Stimulated activated CD4-positive, alpha-beta T cell treated with anti-CD3 and anti-CD28 coated beads, Interleukin-4, amount 100 ng/mL, for 48 hours (primary cell): ENCODE measurements at places on chromosomes 2 and 18.
A peak's percentile ranks its signal among the peaks of the same experiment; 100 is the strongest.

GRCh38 chr2:112021781-112022231, 33.3 kb upstream of the TMEM87B start:
- DNase-seq: no peak

DNA sequence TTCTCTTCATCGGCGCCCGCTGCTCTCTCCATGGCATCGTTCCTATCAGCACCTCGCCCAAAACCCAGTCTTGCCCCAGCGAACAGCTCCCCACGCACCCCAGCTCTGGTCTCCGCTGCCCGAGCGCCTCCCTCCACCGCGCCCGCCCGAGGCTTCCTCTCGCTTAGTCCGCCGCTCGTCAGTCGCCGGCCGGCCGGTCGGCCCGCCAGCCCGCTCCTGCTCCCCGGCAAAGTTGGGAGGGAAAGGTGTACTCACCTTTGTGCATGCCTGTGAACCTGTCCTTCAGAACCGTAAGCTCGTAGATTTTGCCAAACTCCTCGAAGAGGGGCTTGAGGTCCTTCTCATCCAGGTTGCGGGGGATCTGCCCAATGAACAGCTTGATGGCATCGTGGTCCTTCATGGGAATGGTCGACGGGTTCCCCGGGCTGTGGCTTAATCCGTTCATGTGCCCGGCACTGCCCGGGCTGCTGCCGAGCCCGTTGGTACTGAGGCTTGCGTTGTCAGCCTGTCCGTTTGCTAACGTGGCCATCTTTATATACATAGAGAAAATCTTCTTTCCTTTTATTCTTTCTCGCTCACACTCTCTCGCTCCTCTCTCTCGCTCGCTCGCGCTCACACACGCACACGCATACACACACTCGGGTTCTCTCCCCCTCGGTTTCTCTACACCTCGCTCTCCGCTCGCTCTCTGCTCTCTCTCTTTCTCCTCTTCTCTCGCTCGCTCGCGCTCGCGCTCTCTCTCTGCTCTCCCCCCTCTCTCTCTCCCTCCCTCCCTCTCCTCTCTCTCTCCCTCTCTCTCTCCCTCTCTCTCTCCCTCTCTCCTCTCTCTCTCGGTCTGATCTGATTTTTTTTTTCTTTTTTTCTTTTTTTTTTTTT, at the start of gene CELF4:
Gene CELF4, minus strand, starts transcription at position 698 of the 876 bp plus-strand sequence.
- no peak for DNase-seq

GRCh38 chr2:160612266-160612856, 118.8 kb upstream of the RBMS1 start:
- no peak for DNase-seq

- no peak for DNase-seq
Measured at GRCh38 chr18:56468396-56468795, 170.0 kb downstream of the TXNL1 start.

DNA sequence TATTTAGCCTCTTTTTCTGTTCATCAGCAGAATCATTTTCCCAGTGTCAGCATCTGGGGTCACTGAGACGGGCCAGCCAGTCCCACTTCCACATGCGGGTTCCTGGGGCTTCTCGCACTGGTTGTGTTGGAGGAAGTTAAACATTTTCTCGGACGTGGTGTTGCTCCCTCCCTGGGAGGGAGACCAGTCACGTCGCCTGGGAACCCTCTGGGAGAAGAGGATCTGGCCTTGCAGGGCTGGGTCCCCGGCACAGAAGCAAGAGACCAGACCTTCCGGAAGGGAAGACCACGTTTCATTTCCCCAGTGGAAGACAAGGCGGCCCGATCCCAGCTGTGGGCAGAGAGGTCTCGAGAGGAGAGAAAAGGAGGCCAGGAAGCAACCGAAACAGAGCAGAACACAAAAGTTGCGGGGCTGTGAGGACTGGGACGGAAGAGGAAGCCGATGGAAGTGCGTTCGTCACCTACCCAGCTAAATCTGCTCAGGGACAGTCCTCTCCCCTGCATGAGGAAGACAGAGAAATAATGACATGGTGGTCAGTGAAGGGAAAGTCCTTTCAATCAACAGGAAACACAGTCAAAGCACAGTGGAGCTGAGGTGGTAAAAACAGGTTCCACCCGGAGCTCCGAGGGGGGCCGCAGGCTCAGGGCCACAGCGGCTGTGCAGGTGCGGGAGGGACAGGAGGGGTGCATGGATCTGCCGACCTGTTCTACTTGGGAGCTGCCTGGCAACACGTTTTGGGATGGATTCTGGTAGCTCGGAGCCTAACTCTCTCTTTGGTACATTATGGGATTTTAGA, 144.4 kb downstream of the MBP start:
- DNase-seq: no peak

GRCh38 chr2:73746877-73747208, 9.7 kb upstream of the TPRKB start:
- DNase-seq: no peak

DNA sequence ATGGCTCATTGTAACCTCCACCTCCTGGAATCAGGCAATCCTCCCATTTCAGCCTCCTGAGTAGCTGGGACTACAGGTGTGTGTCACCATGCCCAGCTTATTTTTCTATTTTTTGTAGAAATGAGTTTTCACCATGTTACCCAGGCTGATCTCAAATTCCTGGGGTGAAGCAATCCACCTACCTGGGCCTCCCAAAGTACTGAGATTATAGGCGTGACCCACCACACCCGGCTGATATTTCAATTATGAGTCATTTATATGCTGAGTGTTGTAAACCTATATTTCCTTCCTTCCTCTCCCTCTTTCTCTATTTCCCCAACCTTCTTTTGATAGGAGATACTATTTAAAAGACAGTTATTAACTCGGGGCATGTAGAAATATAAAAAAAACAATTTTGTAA, 469.6 kb upstream of the ID2 start:
- DNase-seq: no peak

DNA sequence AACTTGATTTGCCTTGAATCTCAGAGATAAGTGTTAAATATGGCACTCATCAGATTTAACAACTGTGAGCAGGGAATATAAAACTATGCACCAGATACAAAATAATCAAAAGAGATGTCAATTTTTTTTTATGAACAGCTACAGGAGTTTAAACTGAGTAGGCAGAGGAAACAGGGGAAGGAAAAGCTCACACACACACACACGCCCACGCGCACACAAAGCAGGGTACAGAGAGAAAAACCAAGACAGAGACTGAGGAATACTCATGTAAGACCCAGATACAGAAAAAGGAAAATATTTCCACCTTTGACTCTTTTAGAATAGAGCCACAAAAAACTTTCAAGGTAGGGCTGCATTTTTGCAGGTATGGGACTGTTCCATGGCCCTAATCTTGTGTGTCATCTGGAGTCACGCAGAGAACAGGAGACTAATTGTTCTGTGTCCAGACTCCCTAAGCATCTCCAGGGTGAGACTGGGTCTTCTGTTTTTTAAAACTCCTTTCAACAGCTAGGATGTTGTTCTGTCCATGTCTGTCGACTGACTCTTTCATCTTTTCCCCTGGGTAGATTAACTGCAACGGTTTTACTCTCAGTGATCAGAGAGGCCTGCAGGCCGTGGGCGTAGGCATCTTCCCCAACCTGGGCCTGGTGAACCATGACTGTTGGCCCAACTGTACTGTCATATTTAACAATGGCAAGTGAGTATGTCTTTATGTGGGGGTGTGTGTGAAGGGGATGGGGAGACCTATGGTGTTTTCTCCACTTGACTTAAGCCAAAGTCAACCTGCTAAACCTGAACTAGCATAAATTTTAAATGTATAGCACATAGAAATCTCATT, 23.0 kb downstream of the SMYD1 start:
- peak; percentile 11 for DNase-seq

GRCh38 chr2:74100254-74101216, 47.2 kb downstream of the BOLA3 start:
- DNase-seq: no peak

- DNase-seq: no peak
Measured at GRCh38 chr2:220662431-220662830, 909.7 kb downstream of the EPHA4 start.

DNA sequence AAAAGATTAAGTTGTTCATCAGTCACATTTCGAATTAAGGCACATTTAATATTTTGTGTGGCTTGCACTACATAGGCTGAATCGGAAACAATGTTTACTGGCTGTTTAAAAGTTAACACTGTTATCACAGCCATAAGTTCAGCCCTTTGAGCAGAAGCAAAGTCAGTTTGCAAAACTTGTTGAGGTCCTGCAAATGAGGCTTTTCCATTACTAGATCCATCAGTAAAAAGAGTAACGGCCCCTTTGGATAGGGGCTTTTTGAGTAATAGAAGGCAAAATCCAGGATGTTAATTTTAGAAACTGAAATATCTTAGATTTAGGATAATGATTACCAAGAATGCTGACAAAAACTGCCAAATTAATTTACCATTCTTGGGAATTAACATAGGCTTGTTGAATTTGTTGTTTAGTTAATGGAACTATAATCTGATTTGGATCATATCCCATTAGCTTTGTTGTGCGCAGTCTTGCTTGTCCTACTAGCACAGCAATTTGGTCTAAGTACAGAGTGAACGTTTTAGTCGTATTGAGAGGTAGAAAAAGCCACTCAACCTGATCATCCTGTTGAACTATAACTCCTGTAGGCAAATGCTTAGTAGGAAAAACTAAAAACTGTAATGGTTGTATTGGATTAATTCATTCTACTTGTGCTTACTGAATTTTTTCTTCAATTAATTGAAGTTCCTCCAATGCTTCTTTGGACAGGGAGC, 13.9 kb upstream of the SUCLG1 start:
- DNase-seq: no peak

DNA sequence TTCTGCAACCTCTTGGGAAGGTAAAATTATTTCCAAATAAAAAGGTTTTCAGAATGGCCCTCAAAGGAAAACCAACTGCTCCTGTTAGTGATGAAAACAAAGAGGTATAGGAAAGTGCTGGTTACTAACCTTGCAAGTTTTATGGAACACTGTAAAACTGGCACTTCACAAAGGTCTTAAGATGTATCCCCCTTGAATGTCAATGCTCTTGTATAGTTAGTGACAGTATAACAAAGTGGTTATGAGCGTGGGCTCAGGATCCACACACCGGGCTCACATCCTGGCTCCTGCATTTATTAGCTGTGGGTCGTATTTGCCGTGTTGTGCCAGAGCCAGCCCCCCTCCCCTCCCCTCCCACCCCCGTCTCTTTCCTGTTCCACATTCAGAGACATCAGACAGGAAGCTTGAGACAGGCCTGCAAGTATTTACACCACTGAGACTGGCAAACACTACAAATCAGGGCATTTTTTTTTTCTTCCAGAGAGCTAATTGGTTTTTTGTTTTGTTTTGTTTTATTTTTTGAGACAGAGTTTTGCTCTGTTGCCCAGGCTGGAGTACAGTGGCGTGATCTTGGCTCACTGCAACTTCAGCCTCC, 9.2 kb upstream of the DNPEP start:
- DNase-seq: no peak

DNA sequence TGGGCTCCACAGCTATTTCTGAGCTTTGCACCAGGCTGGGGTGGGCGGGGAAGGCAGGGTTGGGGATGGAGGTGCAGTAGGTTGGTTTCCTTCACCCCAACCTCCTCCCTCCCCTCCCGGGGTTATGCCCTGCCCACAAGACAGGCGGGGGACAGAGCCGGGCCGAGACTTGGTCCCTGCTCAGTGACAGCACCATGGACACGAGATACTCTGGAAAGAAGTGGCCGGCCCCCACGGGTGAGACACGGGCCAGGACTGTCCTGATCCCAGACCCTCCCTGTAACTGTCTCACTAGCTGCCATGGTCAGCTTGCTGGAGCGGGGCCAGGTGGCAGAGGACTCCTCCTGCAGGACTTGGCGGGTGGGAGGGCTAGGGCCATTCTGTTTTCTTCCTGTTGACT, 59.7 kb downstream of the DYSF start:
- no peak for DNase-seq

- DNase-seq: no peak
Measured at GRCh38 chr2:189249171-189249570, 69.6 kb upstream of the COL5A2 start.

- DNase-seq: no peak
Measured at GRCh38 chr2:46086578-46087070, 210.6 kb upstream of the EPAS1 start.

DNA sequence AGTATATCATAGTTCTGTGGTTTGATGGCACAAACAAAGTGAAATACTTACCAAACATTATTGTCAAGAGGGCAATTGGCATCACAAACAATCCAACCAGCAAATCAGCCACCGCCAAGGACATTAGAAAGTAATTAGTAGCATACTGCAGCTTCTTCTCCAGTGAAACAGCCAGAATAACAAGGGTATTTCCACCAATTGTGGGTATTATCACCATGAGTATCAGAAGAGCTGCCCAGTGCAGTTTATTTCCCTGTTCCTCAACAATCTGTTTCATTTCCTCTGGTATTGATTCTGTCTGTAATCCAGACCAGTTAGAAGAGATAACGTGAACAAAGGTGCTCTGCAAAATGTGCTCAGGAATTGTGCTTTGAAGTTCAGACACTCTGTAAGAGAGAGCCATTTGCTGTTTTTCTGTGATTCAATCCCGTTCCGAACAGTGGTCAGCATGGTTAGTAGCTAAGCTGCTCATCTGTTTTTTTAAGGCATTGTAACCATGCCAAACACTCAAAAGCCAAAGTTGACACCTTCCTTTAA, 1.4 kb downstream of the HTR2B start:
- no peak for DNase-seq

DNA sequence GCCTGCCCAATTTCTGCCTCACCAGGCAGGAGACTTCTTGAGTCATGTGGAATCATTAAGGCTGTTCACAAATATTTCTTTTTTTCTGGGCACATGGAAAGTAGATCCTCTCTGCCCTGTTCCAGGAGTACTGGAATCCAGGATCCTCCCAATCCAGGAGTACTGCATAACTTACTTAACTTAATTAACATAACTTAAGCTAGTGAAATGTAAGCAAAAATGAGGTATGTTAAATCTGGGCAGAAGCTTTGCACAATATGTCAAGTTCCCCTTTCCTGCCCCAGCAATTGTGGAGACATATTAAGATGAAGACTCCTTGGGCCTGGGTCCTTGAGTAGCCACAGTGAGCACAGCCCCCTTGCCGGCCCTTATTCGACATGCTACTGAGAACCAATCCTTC, 3.2 kb downstream of the CD207 start:
- no peak for DNase-seq

GRCh38 chr2:9166579-9167377, 39.8 kb upstream of the ASAP2 start:
- DNase-seq: no peak

GRCh38 chr2:132716954-132717353, 46.9 kb upstream of the LYPD1 start:
- no peak for DNase-seq

GRCh38 chr18:41771973-41772372, 183.1 kb upstream of the PIK3C3 start:
- DNase-seq: no peak

DNA sequence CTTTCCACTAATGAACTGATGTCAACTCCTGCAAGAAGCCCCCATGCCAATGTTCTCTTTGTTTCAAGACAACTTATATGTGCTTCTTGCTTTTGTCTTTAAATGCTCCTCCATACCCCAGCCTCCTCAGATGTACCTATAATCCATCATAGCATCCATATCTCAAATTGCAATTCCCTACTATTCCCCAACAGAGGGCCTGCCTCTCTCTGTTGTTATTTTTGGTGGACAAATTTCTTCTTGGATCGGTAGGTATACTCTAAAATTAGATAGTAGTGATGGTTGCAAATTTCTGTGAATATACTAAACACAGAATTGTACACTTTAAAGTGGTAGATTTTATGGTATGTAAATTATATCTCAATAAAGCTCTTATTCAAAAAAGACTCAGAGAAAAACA, 820.1 kb downstream of the METTL4 start:
- no peak for DNase-seq
